ENCODE measurements at places on chromosomes 6 and 20. TPM values are rescaled to one million over a fixed set of nuclear protein-coding genes. Genes with fewer than 3 reads are reported as not detected.

Gene RALGAPB
- polyA plus RNA-seq = 31.3 TPM

Gene PROKR2
- polyA plus RNA-seq = not detected

Gene GABRR1
- polyA plus RNA-seq = 1.3 TPM

Gene SRSF12
- 12.2 TPM for polyA plus RNA-seq

Gene RIOK1
- 28.4 TPM for polyA plus RNA-seq

Gene IRAK1BP1
- 15.2 TPM for polyA plus RNA-seq
